RPMI7951 (cell line): ENCODE measurements at places on chromosomes 3 and 15. TPM values are rescaled to one million over a fixed set of nuclear protein-coding genes. Genes with fewer than 3 reads are reported as not detected.

GRCh38 chr3:188750617-188751016, 421.2 kb upstream of the TPRG1 start:
- DNase-seq = no peak

- DNase-seq = no peak
These were observed 23.0 kb downstream of the IGDCC3 start for GRCh38 chr15:65354835-65355172.

GRCh38 chr15:45126535-45127158, 3.0 kb downstream of the DUOXA1 start:
- DNase-seq = peak; percentile 26

DNA sequence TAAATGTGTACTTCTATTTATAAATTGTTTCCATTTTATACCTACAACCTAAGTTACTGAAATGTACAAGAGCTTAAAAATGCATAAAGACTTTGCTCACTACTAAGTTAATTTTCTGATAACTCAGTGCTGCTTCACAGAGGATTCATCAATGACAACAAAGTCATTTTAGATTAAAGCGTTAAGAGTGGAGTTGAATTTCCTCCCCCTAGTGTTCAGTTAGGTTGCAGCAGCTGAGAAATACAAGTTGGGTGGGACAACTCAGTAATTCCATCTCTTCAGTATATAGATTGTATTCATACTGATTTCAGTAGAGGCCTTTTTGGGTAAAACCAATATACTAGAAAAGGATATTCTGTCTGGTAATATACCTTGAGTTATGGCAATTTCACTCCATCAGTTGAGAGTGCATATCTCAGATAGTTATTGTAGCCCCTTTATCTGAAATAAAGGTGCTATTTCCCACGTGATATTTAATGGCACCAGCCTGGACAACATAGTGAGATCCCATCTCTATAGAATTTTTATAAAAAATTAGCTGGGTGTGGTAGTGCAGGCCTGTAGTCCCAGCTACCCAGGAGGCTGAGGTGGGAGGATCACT, 6.9 kb upstream of the RPL35A start:
- peak; percentile 56 for DNase-seq

DNA sequence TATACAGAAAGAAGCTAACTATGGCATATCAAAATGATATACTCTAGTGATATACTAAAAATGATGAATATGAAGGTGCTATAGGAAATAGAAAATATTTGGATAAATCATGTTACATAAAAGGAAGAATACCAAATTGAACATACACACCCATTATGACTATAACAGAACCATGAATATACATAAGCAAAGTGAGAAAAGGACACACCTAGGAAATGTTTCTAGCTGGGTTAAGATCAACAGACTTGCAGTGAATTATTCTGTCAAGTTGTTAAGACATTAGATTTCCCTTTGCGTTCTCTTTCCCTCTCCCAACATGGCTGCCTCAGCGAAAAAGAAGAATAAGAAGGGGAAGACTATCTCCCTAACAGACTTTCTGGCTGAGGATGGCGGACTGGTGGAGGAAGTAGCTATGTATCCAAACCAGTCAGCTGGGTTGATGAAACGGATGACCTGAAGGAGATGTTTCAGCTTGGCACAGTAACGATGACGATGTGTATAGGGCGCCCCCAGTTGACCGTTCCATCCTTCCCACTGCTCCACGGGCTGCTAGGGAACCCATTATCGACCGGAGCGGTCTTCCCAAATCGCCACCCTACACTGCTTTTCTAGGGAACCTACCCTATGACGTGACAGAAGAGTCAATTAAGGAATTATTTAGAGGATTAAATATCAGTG, 20.2 kb upstream of the PARP14 start:
- DNase-seq = no peak

- DNase-seq = no peak
These were observed 156.1 kb downstream of the ROBO2 start for GRCh38 chr3:77195766-77196545.

GRCh38 chr3:160477750-160478149, 28.2 kb upstream of the TRIM59 start:
- DNase-seq = peak; percentile 14

- DNase-seq = no peak
These were observed 11.8 kb downstream of the SHQ1 start for GRCh38 chr3:72836416-72836815.

GRCh38 chr3:77935418-77935817, 895.5 kb downstream of the ROBO2 start:
- no peak for DNase-seq

DNA sequence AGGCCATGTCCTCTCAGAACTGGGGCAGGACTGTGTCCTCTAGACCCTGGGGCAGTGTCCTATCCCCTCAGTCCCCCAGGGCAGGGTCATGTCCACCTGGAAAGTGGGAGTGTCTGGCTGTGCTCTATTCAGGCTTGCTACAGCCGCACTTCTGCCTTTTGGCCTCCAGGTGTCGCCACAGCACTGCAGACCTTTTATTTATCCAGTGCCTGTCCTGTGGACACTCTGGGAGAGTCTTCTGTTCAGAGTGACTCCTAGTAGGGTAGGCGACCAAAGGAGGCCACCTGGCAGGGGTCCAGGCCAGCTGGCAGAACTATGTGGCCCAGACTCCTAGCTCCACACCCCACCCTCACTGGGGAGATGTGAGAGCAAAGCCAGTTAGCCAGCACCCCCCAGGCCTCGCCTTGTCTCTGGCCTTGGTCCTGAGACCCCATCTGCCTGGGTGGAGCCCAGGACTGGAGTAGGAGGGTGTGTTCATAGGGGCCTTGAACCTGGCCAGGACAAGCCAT, 3.9 kb downstream of the TMIE start:
- DNase-seq = peak; percentile 69

Gene FBXO40
- total RNA-seq = under 0.01 TPM in 2 replicates

Gene CHAC1
- total RNA-seq = 6.8 and 9.5 TPM in 2 replicates

Gene TERC
- 45.8 and 88.5 TPM in 2 replicates for total RNA-seq

Gene SKOR1
- total RNA-seq = not detected in 2 replicates

Gene FOXB1
- total RNA-seq = not detected in 2 replicates

Gene SPSB4
- not detected in 2 replicates for total RNA-seq
